ENCODE measurements at places on chromosomes 3 and 15.

DNA sequence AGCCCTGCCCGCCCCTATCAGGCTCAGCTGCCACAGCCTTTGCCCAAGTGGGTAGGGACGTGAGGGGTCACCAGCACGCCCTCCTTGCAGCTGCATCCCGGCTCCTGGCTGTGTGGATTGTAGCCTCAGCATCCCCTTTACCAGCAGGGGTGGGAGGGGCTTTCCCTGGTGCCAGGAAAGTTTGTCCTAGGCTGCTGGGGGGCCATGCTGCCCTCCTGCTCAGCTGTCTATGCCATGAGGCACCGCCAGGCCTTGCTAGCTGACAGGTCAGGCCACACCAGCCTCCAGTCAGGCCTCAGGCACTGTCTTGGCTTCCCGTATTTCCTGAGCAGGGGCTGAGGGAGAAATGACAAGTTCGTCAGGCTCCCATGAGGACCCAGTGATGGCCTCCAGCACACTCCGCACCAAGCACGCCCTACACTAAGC lies 32.3 kb downstream of the TKT start:
- no peak overlapping the region for H3K27ac ChIP-seq
- no peaks in the 10 kb centered on the region for H3K4me1 ChIP-seq
- no peaks in the 10 kb centered on the region for H3K27me3 ChIP-seq
- no peak for DNase-seq
- H3K36me3 ChIP-seq = no peaks in the 10 kb centered on the region

DNA sequence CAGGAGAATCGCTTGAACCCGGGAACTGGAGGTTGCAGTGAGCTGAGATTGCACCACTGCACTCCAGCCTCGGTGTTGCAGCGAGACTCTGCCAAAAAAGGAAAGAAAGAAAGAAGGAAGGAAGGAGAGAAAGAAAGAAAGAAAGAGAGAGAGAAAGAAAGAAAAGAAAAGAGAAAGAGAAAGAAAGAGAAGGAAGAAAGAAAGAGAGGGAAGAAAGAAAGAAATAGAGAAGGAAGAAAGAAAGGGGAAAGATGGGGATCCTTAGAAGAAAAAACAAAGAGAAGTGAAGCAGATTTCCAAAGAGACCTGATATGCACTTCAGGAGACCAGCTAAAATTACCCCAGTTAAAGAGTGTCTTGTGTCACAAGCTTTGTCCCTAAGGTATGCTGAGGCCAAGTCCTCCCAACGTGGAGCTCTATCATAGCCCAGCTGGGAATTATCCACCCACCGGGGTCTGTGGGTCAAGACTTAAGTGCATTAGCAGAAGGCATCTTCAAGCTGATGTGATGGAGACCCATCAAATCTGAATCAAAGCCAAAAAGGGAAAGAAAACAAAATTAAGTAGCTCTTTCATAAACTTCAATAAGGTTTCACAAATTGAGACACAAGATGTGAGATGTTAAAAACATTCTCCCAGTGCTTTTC lies 17.8 kb upstream of the AKAP13 start:
- no peaks in the 10 kb centered on the region for H3K4me1 ChIP-seq
- no peak overlapping the region for H3K27ac ChIP-seq
- no peak overlapping the region for H3K4me3 ChIP-seq
- DNase-seq = no peak

- no peak overlapping the region for H3K27ac ChIP-seq
- H3K36me3 ChIP-seq = no peaks in the 10 kb centered on the region
- DNase-seq = no peak
Measured at GRCh38 chr15:61742591-61742990, 317.7 kb downstream of the VPS13C start.

DNA sequence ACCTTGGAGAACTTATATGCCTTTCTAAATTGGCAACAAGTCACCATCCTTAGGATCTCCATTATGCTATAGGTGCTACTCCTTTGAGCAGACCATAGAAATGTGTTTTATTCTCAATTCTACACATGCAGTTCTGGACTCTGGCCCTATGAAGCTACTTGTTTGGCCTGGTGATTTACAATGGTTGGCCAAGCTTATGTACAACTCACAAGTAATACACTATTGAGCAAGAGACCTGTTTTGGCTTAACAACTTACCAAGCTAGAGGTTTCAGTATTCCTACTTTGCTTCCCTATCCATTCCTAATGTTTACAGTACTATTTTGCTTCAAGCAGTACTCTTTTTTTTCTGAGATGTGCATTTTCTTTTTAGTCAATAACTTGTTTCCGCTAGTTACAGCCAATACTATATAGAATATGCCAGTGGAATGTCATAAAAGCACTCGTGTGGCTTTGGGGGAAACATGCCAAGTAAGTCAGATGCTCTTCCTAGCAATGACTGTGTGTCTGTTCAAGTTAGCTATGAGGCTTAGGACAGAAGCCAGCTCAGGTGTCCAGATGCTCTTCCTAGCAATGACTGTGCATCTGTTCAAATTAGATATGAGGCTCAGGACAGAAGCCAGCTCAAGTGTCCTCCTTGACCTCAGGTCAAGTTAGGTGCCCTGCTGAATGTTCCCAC lies 174.9 kb upstream of the SEMA6D start:
- no peaks in the 10 kb centered on the region for H3K36me3 ChIP-seq
- no peaks in the 10 kb centered on the region for H3K27me3 ChIP-seq
- no peaks in the 10 kb centered on the region for H3K4me1 ChIP-seq
- no peak overlapping the region for H3K27ac ChIP-seq

DNA sequence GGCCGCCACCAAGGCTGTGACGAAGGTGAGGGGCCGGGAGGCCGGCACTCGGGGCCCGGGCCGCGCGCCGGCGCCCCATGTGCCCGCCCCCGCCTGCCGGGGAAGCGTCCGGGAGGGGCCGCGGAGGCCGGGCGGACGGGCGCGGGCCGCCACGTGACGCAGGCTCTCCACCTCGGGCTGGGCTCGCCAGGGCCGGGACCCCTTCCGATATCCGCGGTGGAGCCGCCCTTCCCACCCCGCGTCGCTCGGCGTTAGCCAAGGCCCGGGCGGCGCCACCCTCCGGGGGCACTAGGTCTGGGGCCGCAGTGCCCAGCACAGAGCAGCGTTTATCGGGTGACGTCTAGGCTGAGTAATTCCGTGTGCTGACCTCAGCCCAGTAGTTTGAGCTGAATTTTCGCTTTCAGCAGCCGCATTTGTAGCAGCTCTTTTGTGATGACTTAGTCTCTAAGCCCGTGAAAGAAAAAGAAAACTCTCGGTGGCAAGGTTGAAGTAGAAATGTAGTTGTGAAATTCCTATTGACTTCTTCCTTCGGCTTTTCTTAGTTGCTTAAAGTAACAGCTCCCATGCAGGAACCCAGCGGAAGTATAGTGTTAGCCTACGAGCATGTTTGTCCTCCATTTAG lies 885 bp downstream of the CDV3 start:
- H3K4me3 ChIP-seq = peak overlapping the region; percentile 65
- no peaks in the 10 kb centered on the region for H3K27me3 ChIP-seq
- no peaks in the 10 kb centered on the region for H3K36me3 ChIP-seq
- H3K4me1 ChIP-seq = peaks cover 3% of the 10 kb centered on the region
- peak; percentile 70 for DNase-seq

GRCh38 chr3:73729969-73730440 lies 105.3 kb upstream of the PDZRN3 start:
- peak overlapping the region; percentile 87 for H3K27ac ChIP-seq
- DNase-seq = peak; percentile 52
- H3K36me3 ChIP-seq = no peaks in the 10 kb centered on the region
- H3K4me1 ChIP-seq = peaks cover 7% of the 10 kb centered on the region

DNA sequence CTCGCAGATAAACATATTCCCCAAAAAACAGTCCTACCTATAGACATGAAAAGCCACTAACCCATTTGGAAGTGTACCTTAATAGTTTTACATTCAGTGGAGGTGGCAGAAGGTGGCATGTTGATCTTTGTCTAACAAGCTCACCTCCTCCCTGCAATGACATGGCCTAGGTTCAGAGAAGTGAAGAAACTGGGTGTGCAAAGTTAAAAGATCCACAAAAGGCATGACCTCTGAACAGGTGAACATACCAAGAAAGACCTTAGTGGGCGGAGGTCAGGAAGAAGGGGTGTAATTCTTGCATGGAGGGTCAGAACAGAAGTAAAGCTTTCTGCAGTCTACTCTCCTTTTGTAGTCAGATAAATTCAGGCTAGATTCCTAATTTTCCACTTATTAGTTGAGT lies 822 bp downstream of the MRPL3 start:
- H3K4me1 ChIP-seq = no peaks in the 10 kb centered on the region
- H3K4me3 ChIP-seq = peak overlapping the region; percentile 55
- DNase-seq = no peak

DNA sequence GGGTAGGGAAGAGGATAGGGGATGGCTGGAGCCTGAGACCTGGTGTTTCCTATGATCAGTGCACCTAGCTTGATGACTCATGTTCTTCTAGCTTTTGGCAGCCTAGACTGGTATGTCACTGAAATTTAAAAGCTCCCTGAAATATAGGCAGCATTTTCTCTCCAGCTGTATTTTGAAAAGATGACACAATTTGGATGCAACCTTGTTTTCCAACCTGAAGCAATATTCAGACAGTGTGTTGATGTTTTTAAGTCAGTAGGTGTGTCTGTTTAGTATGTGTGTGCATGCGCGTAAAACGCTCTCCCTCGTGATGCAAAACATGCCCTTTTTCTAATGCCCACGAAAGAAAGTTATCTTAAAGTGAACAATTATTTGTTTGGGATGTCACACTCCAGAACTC lies 58.5 kb downstream of the RPL22L1 start:
- no peaks in the 10 kb centered on the region for H3K36me3 ChIP-seq
- no peak overlapping the region for H3K4me3 ChIP-seq
- DNase-seq = peak; percentile 49
- H3K27me3 ChIP-seq = no peaks in the 10 kb centered on the region
- peak overlapping the region; percentile 74 for H3K27ac ChIP-seq

DNA sequence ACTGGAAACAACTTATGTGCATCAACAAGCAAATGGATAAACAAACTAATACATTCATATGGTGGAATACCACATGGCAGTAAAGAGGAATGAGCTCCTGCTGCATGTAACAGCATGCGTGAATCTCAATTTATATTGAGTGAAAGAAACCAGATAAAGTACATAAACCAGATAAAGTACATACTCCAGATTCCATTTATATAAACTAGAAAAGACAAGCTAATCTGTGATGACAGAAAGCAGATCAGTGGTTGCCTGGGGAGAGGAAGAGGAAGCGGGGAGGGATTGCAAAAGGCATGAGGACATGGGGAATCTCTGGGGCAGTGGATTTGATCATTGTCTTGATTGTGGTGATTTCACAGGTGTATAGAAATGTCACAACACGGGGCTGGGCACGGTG lies 34.2 kb downstream of the LIMD1 start:
- no peaks in the 10 kb centered on the region for H3K4me1 ChIP-seq
- no peak overlapping the region for H3K4me3 ChIP-seq
- peak overlapping the region; percentile 41 for H3K27ac ChIP-seq
- H3K27me3 ChIP-seq = no peaks in the 10 kb centered on the region
- no peaks in the 10 kb centered on the region for H3K36me3 ChIP-seq

Data from uterus (tissue), 4 donors.